Cardiac fibroblast (primary cell): ENCODE measurements at places on chromosomes 1 and 21.

GRCh38 chr1:46204406-46204742 lies 1.2 kb downstream of the LURAP1 start:
- no peak for DNase-seq

GRCh38 chr1:155777582-155777981 lies 79.4 kb downstream of the GON4L start:
- DNase-seq = no peak

DNA sequence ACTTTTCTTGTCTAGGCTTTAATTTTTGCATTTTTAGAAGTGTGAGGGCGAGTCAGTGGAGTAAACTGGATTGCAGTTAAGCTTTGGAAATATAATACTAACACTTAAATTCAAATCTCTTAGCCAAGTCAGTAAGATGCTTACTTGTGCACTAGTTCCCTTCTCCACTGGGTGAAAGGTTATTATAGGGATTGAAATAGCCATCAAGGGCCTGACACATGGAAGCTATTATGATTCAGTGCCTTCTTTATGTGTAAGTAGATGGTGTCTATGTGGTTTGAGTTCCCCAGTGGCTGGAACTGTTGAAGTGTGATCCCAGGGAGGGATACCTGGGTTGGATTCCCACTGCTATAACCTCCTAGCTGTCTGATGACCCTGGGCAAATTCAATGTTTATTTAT lies 24.7 kb upstream of the DMRTA2 start:
- no peak for DNase-seq

DNA sequence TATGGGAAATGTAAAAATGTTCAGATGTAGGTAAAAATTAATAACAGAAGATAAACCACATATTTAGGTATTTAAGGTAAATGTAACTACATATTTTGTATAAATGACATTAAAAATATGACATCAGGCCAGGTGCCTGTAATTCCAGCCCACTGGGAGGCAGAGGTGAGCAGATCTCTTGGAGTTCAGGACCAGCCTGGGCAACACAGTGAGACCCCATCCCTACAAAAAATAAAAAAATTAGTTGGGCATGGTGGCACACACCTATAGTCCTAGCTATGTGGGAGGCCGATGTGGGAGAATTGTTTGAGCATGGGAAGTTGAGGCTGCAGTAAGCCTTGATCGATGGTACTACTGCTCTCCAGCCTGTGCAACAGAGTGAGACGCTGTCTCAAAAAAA lies 216.5 kb downstream of the SPATA17 start:
- DNase-seq = no peak

DNA sequence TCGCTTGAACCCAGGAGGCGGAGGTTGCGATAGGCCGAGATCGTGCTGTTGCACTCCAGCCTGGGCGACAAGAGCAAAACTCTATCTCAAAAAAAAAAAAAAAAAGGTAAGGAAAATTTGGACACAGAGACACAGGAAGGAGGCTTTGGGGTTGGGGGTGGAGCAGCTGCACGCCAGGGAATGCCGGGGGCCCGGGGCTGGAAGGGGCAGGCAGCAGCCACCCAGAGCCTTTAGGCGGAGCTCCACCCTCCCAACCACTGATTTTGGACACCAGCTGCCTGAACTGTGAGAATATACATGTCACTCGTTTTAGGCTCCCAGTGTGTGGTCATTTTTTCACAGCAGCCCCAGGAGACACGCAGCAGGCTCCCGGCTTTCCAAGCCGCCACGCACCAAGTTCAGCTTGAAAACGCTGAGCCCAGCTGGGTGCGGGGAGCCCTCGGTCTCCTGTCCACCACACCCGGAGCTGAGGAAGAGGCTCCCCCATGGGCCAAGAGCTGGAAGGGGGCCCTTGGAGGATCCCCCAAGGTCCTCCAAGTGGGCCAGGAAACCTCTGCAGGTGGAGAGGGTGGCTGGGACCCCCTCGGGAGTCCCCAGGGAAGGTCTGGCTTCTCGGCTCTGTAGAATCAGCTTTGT lies 5.9 kb upstream of the FAAP20 start:
- DNase-seq = no peak

GRCh38 chr1:173038875-173039554 lies 11.7 kb downstream of the TNFSF18 start:
- no peak for DNase-seq

- DNase-seq = no peak
Observed at GRCh38 chr1:119727991-119728390, 16.3 kb downstream of the PHGDH start.

GRCh38 chr1:23420778-23421177 lies 3.8 kb downstream of the TCEA3 start:
- no peak for DNase-seq

DNA sequence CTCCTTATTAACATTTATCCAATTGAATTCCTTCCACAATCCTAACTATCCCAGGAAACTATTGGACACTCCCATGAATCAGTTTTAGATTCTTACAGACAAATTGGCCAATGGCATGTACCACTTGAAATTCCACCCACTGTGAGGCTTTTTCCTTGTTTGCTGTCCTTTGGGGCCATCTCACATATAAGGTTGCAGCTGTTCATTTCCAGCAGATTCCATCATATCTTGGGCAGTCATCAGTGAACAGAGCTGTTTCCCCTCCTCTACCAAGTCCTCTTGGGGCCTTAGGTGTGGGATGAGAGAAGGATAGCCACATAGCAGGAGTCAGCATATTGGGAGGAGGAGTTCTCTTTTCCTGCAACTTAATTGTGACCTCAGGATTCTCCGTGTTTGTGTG lies 109.1 kb downstream of the HHAT start:
- no peak for DNase-seq

GRCh38 chr1:33367485-33368405 lies 46.8 kb upstream of the A3GALT2 start:
- DNase-seq = peak; percentile 86

DNA sequence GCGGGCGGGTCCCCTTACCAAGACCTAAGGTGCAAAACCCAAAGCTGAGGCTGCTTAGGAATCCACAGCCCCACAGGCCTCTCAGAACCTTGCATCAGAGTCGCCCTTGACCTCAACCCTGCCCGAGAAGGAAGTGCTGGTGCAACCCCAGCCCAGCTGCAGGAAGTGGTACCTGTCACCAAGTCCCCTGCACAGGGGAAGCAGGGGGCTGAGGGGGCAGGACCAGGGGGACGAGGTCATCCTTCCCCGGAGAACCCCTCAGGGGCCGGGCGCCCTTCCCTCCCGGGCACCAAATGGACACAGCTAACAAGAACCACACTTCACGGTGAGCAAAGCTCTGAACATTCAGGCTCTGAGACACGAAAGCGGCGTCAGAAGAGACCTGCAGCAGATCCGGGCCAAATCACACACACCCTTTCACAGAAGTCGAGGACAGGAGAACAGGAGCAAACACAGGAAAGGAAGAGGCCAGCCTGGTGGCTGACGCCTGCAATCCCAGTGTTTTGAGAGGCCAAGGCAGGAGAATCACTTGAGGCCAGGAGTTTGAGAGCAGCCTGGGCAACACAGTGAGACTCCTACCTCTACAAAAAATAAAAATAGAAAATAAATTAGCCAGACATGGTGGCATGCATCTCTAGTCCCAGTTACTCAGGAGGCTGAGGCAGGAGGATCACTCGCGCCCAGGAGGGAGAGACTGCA lies 6.4 kb downstream of the ITGB2 start:
- DNase-seq = no peak

GRCh38 chr1:38071312-38072256 lies 25.0 kb upstream of the POU3F1 start:
- DNase-seq = peak; percentile 61

GRCh38 chr1:31798086-31798432 lies 17.8 kb downstream of the SPOCD1 start:
- DNase-seq = no peak

GRCh38 chr1:25194572-25195020 lies 37.7 kb downstream of the SYF2 start:
- DNase-seq = no peak

- DNase-seq = no peak
Observed at GRCh38 chr1:109513110-109513710, 3.7 kb upstream of the AMIGO1 start.
